ENCODE measurements at places on chromosomes 6 and 20. TPM values are rescaled to one million over a fixed set of nuclear protein-coding genes. Genes with fewer than 3 reads are reported as not detected.

The GLP1R gene
- total RNA-seq, result not detected

The KHDC1L gene
- not detected for total RNA-seq

The HSPA1L gene
- 0.85 TPM for total RNA-seq

The C20orf141 gene
- not detected for total RNA-seq

The BTNL2 gene
- total RNA-seq, result not detected

The TRERF1 gene
- total RNA-seq, result under 0.01 TPM

The SOBP gene
- total RNA-seq, result 2.2 TPM

The GHRH gene
- not detected for total RNA-seq
